ENCODE measurements at places on chromosomes 1 and 21. TPM values are rescaled to one million over a fixed set of nuclear protein-coding genes. Genes with fewer than 3 reads are reported as not detected.

Gene LCE1C
- not detected for total RNA-seq

Gene PLA2G5
- total RNA-seq: not detected

Gene SCYL3
- total RNA-seq: 9.9 TPM

Gene DNAH14
- 15.0 TPM for total RNA-seq

Gene SPRR2B
- not detected for total RNA-seq

Gene ZBTB8A
- 5.2 TPM for total RNA-seq

Gene CNTN2
- total RNA-seq: not detected

Gene LCE2A
- total RNA-seq: not detected

Gene FCGR1A
- total RNA-seq: not detected

Gene ALX3
- not detected for total RNA-seq

Gene DEPDC1
- total RNA-seq: 1.1 TPM

Gene NUDT4B
- total RNA-seq: 40.9 TPM

Measured in placental pericyte (primary cell).